RKO (cell line): ENCODE measurements at places on chromosomes 3 and 15.

DNA sequence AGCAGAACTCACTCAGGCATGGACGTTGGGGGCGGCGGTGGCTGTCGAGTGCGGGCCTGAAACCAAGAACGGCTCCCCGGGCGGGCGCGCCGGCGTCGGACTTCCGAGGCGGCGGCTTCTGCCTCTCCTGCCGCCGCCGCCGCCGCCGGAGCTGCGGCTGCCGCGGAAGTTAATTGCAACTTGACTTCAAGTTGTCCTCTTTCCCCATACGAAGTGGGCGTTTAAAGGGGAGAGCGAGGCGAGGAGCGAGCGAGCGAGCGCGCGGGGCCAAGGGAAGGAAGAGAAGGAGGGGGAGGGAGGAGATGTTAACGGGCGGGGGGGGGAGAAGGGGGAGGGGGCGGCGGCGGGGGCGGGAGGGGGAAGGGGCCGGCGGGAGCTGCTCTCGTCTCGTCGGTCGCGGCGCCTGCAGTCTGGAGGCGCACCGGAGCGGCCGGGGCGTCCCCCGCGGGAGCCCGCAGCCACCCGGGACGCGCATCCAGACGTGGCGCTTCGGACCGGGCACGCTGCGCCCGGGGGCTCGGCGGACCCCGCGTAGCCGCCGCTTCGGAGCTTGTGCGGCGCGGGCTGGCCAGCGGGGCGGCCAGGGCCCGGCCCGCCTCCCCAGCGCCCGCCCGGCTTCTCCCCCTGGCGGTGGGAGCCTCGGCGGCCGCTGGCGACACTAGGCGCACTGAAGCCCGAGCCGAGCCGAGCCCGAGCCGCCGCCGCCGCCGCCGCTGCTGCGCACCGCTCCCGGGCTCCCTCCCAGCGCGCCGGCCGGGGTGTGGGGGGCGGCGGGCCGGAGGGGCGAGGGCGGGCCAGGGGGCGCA, 19.7 kb upstream of the SATB1 start:
- peak; percentile 69 for DNase-seq

DNA sequence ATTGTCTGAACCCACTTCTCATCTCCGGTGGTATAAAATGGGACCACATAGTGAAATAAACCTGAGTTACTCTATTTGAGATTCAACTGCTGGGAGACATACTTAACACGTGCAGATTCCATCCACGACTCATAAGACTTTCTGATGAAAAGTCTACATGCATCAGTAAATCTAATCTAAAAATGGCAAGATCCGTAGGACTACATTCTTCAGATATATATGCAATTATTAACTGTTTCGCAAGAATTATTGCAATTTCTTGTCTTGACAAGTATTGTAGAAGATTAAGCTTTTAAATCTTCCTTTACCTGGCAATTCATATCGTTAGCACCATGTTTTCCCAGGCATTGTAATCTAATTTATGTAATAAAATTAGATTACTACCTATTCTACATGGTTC, 718.7 kb upstream of the CBLB start:
- DNase-seq: no peak

GRCh38 chr3:35936571-35936970, 297.2 kb downstream of the ARPP21 start:
- DNase-seq: no peak

DNA sequence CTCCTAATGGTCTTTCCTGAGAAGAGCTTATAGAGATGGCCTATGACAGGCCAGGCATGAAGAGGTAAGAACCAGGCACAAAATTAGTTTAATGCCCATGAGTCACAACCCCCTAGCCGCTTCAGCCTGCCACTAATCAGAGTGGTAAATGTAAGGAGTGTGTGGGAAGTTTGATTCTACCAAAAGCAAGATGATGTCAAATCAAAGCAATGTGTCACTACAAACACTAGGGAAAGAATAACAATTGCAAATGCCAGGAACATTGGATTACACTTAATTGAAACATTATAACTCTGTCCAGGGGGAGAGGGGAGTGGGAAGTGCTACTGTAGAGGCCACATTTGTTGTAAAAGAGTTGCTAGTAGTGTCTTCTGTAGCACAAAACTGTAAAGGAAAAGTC, 596.6 kb upstream of the AGTR1 start:
- DNase-seq: no peak

DNA sequence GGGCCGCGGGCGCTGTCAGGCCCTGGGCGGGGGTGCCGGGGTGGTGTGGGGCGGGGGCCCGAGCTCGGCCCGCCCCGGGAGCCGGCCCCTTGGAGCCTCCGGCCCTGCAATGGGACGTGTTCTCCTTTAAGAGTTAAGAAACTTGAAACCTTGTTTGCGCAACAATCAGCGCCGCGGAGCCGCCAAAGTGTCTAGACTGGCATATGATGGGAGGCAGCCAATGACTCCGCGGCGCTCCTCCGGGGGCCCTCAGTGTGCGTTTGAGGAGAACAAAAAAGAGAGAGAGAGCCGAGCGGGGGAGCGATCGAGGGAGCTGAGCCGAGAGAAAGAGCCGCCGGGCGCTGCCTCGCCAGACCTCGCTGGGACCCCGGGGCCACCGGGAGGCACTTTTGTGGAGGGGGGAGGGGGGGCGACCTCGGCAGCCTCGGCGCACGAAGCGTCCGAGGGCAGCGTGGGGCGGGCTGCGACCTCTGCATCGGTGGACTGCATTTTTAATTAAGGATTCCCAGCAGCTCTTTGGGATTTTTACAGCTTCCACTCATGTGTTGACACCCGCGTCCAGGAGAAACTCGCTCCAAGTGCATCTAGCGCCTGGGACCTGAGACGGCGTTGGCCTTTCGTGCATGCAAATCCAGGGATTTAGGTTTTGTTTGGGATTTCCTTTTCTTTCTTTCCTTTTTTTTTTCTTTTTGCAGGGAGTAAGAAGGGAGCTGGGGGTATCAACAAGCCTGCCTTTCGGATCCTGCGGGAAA, at the start of gene SMAD6:
Gene SMAD6, plus strand, starts transcription at position 202 of the 752 bp plus-strand sequence. CDS start 1,023 bp downstream, outside the sequence.
- peak; percentile 94 for DNase-seq

GRCh38 chr3:27718459-27718858, 3.7 kb downstream of the EOMES start:
- no peak for DNase-seq

- no peak for DNase-seq
Measured at GRCh38 chr3:127933396-127933795, 18.4 kb downstream of the KBTBD12 start.

- peak; percentile 60 for DNase-seq
Measured at GRCh38 chr3:129228891-129229585, 20.4 kb upstream of the COPG1 start.

DNA sequence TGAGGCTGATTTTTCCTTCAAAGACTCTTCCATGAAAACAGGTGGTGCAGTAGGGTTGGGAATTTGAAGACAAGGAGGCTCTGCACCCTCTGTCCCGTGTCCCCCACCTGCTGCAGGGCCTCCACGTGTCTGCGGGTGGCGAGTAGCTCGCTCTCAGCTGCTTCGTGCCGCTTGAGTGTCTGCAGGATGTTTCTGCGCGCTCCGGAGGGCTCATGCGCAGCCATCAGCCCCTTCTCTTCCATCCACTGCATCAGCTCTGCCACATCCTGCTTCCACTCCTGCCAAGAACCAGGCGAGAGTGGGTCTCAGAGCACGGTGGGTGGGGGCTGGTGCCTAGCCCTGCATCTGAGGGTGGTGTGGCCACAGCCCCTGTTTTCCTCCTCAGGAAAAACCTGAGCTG, 17.8 kb downstream of the SPTBN5 start:
- DNase-seq: no peak

DNA sequence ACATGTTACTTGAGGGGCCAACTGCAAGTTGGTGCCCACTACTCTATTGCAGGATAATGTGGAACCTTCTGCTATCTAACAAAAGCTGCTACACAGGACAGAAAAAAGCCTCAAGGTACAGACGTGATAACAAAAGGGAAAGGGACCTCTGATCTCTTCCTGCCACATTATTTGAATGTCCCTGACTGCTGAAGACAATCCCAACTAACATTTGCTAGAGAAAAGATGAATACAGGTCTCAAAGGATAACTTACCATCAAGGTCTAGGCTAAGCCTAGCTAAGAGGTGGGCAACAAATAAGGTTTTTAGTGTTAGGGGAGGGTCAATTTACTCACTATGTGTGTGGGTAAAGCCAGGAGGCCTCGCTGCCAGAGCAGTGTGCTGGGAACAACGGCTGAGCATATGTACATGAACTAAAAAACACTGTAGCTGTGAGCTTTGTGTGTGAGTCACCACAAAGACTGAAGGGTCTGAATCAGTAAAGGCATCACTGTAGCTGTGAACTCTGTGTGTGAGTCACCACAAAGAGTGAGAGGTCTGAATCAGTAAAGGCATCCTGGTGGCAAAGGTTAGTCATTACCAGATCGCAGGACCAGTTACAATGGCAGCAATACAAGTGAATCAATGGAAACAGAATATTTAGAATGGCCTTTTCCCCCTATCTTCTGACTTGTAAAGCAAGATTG, 111.7 kb downstream of the LMLN start:
- peak; percentile 100 for DNase-seq

DNA sequence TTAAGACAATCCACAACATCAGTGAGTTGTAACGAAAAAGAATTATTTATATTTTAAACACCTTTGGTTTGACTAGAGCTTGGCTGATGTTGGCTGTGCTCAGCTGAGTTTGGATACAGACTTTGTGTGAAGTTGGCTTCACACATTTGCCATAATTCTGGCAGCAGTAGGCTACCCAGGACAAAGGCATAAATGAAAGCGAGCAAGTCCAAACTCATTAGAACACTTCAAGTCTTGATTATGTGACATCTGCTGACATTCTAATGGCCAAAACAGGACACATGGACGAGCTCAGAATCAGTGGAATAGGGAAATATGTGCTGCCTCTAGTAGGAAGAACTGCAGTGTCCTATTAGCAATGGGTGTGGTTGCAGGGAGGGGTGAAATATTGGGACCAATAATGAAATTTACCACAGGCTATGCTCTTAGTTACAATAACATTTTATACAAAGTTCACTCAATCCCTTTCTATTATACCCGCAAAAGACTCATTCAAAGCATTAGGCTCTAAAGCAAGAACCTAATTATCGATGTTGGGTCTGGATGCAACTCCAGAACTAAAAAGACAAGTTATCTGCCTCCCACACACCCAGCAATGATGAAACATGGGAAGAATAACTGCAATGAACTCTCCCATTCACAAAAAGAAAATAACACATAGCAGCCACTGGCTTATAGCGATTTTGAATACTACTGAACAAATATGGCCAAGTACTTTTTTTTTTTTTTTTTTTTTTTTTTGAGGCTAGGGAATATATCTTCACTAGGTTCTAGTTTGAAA, 493.9 kb upstream of the RASGRP1 start:
- no peak for DNase-seq

DNA sequence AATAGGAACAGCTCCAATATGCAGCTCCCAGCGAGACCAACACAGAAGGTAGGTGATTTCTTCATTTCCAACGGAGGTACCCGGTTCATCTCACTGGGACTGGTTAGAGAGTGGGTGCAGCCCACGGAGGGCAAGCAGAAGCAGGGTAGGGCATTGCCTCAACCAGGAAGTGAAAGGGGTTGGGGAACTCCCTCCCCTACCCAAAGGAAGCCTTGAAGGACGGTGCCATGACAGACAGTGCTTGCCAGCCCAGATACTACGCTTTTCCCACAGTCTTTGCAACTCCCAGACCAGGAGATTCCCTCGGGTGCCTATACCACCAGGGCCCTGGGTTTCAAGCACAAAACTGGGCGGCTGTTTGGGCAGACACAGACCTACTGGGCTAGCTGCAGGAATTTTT, 576.9 kb upstream of the NECTIN3 start:
- no peak for DNase-seq

DNA sequence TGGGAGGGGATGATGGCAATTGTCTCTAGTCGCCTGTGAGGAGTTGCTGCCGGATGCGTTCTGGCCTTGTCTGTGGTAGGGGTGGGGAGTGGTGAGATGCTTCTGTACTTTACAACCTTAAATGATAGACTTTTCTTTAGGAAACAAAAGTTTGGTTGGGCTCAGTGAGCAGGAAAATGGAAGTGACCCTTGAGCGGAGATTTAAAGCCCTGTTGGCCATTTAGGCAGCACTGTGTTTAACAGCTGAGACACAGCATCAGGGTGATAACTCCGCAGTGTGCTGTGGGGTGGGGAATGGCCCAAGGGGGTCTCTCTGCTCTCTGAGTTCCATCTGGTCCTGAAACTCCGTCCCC, 36.6 kb downstream of the SPSB4 start:
- DNase-seq: no peak

DNA sequence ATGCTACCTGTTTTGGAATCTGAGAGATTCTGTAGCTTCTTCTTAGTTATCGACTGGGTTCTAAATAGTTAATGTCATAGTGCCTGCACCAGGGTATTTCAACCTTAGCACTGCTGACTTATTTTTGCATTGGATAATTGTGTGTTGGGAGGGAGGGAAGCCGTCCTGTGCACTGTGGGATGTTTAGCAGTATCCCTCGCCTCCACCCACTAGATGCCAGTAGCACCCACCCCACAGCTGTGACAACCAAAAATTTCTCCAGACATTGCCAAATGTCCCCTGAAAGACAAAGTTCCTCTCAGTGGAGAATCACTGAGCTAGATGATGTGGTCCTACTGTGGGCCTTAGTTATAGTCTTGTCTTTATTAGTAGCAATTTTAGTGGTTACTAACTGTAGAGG, 88.3 kb downstream of the TGFBR2 start:
- DNase-seq: no peak

DNA sequence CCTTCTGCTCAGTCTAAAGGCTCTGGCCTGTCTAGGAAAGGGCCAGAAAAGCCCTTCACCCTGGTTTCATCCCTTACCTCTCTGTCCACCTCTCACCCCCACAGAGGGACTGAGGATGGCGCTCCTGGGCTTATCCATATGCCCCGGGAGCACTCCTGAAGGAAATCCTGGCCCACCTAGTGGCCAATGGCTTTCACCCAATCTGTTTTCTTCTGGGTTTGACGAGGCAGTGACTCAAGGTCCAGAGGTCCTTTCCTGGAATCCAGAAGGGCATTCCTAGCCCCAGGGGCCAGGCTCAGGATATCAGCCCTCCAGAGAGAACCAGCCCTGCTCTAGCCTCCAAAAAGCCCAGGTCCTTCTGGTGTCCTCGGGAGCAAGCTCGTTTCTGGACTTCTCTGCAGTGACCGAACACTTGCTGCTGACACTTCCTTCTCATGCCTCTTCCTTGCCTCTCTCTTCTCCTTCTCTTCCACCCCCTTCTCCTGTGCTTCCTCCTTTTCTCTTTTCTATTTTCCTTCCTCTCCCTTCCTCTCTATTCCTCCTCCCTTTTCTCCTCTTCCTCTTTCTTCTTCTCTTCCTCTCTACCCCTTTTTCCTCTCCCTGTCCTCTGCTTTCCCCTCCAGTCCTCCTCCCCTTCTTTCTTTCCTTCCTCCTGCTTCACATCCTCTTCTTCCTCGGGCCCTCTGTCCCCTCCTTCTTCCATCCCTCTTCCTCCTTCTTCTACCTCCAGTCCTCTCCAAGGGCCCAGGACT, 59.6 kb downstream of the RHCG start:
- DNase-seq: peak; percentile 40
